Lower leg skin (tissue), 4 donors: ENCODE measurements at places on chromosomes 6 and 20. TPM values are rescaled to one million over a fixed set of nuclear protein-coding genes. Genes with fewer than 3 reads are reported as not detected.
A peak's percentile ranks its signal among the peaks of the same experiment; 100 is the strongest.

- no peak for DNase-seq
Measured at GRCh38 chr6:97462031-97462430, 179.0 kb upstream of the MMS22L start.

Gene PRDM13
- total RNA-seq: not detected

DNA sequence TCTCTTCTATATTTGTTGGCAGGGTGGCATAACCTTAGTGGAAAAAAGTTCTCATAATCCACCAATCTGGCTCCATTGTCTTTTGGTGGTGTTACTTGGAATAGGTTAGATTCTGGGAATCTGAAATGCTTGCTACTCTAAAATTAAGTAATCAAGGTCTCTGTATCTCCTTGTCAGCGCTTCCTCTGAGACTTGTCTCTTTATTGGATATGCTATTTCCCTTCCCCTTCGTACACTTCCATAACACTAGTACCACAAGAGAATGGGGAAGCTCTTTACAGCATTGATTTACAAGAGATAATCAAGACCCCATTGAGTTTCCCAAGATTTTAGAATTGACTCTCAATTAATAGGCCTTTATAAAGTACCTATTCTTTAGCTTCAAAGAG, 280.2 kb downstream of the ADGB start:
- no peak for DNase-seq

DNA sequence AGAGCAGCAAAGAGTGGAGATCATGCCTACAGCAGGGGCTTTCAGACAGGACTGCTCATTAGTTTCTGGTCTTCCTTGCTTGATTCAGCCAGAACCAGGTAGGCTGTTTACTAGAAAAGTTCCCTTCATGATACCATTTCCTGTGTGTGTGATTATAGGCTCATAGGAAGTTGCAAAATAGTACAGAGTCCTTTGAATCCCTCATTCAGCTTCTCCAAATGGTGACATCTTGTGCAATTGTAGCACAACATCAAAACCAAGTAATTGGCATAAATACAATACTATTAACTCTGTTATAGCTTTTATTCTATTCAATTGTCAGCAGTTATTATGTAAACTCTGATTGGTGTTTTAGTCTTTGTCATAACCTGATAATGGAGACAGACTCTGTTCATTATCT, 347.3 kb upstream of the CDH4 start:
- DNase-seq: no peak

- peak; percentile 86 for DNase-seq
Measured at GRCh38 chr20:44702776-44703175, 12.4 kb upstream of the CCN5 start.

DNA sequence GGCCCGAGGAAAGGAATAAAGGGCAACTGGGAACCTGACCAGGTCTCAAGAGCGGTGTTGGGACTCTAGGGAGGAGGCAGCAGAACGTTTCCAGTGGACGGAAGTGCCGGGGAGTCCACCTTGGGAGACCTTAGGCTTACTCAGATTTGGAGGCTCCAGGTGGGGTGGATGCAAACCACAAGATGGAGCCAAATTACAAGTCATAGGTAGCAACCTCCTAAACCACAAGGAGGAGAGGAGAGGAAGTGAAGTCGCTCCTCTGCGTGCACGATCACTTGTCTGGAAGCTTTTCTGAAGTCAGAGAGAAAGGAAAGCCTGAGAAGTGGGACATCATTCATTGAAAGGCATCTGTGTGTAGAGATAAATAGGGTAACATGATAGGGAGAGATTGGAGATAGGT, 9.3 kb downstream of the HLA-DOA start:
- DNase-seq: no peak

Gene CD109
- total RNA-seq: 30.7 TPM
